Smooth muscle cell of the brain vasculature (primary cell): ENCODE measurements at places on chromosomes 5 and 9.

DNA sequence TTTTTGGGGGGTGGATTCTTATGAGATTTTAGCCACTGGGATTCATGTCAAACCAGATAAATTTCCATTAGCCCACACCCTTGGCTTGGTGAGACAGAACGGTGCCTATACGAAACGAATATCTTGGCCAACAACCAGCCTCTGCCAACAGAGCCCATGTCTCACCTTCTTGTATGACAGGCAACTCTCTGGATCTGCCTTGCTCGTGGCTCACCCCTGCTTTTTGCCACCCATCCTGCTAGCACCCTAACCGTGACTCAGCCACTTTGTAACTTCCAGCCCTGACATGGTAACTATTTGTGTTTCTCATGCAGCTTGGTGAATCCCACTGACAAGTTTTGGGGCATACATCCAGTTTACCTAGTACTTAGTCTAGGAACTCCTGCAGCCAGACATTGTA is 457.0 kb downstream of the SPATA31D1 start:
- DNase-seq: no peak

GRCh38 chr9:92097997-92098482 is 17.2 kb downstream of the SPTLC1 start:
- DNase-seq: no peak

DNA sequence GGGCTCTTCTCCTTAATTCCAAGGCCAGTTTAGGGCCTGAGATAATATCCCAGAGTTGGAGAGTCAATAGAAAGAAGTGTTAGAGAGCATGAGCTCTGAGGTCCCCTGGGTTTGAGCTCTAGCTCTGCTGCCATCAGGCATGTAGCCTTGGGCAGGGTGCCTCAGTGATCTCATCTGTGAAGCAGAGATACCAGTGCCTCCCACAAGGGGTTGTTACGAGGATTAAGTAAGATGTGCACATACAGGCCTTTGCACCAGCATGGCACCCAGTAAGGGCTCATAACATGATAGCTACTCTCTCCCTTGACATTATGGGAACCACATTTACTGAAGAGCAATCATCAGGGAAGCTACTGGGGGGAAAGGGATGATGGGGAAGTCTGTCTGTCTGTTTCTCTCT is 265.7 kb downstream of the HSPA4 start:
- no peak for DNase-seq

DNA sequence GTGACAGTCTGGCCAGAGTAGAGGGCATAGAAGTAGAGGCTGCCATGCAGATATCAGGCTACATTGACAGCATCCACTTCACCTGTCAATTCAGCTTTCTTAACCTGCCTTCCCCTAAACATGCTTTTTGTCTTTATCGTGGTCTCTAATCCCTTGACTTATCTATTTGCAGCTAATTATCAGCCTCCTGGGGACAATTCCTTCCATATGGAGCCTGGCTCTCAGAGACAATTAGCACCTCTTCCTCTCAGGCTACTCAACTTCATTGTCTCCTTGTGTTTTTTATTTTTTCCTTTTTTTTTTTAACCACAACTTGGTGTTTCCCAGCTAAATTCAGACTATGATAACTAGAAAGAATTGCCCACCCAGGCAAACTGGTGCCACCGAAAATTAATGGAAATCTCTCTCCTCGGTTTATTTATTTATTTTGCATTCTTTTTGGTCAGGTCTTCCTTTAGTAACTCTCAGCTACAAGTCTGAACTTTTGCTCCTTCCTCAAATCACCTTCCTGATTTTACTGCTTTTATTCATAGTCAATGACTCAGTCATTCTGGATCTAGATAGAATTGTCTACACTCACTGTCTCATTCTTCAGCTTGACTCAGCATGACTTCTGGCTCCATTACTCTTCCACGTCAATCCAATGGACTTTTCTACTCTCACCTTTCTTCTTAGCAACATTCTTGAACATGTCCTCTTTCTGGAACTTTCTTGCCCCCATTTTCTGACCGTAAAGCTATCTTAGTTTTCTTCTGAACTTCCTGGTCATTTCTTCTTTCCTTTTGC is 63.0 kb upstream of the BASP1 start:
- DNase-seq: no peak

GRCh38 chr5:91119217-91119616 is 263.9 kb downstream of the ARRDC3 start:
- no peak for DNase-seq

DNA sequence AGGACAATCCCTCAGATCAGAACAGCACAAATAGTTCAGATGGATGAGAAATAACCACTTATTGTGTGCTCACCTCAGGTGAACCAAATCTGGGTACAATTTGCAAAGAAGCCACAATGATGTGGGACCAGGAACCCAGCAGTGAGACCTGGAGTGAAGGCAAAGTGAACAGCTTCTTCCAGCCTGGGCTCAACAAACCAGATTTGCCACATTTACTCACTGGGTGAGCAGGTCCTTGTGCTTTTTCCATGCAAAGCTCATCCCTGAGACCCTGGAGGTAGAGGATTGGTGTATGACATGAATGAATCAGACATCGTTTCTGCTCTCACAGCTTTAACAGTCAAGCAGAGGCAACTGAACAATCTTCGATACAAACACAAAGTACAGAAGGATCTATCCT is 29.1 kb upstream of the GRIA1 start:
- no peak for DNase-seq

DNA sequence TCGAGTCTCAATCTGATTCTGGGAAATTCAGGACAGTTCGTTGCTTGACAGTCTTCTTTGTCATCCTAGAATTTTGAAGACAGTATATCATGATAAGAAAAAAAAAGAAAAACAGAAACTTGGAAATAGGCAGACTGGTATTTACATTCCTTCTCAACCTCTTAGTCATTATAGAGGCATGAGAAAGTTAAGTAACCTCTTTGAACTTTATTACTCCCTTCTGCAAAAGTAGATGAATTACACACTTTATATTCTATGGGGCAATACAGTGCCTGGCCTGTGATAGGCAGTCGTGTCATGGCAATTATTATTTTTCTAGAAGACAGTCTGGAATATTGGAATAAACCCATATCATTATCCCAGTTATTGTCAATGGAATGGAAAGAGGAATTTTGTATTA is 828.9 kb downstream of the TLR4 start:
- DNase-seq: no peak

DNA sequence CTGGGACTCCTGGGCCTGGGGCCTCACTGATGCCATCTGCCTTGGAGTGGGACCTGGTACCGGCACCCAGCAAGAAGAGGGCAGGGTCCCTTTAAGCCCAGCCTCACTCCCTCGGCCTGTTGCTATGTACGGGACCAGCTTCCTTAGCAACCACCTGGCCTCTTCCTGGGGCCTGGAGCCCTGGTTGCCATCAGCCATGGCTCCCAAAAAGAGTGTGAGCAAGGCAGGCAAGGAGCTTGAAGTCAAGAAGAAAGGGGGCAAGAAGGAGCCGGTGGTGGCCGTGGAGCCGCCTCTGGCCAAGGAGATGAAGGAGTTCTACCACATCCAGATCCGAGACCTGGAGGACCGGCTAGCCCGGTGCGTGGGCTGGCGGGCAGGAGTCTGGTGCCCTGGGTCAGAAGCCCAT is at the start of gene CFAP157:
Gene CFAP157 (plus strand): TSS at position 153 of the 406 bp plus-strand sequence. CDS start 44 bp downstream, at position 197.
- DNase-seq: no peak

- no peak for DNase-seq
Measured at GRCh38 chr5:141805874-141806595, 72.2 kb downstream of the PCDH1 start.

GRCh38 chr5:56410696-56411095 is 177.6 kb upstream of the ANKRD55 start:
- DNase-seq: no peak

DNA sequence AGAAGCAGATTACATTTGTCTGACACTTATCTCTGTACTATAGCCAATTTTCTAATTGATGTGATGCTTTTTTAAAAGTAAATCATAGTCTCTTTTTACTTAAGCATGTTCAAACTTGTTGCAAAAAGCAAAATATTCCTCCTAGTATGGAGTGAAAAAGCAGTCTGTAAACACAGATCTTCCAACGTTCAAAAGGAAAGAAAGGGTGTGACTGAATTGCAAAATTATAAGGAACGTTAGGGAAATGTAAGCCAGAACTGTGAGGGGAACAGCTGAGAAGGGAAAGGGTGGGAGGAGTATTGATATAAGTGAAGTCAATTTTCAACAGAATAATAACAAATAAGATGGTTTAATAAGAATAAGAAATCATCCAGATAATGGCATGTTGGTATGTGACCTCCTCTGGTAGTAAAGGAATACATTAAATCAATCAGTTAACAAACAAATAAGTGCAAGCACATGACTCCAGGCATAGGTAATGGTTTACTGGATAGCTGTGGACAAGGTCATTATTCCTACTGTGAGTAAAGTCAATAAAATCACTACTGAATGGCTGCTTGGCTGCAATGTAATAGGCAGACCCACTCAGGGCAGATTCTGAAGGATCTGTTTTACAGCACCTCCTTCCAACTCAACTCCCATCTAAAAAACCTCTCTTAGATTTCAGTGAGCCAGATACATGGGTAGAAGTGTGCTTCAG is 239.1 kb upstream of the NMUR2 start:
- DNase-seq: no peak

DNA sequence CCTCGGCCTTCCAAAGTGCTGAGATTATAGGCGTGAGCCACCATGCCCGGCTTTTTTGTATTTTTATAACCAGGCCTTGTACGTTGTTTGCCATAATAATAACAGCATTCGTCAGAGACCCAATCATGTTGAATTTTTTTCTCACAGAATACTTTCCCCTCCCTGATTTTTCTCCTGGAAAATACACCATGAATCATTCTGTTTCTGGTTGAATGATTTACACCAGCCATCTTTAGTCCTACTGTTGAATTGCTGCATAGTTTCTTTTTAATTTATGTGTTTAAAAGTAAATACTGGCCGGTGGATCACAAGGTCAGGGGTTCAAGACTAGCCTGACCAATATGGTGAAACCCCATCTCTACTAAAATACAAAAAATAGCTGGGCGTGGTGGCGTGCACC is 3.5 kb downstream of the CNOT8 start:
- no peak for DNase-seq

DNA sequence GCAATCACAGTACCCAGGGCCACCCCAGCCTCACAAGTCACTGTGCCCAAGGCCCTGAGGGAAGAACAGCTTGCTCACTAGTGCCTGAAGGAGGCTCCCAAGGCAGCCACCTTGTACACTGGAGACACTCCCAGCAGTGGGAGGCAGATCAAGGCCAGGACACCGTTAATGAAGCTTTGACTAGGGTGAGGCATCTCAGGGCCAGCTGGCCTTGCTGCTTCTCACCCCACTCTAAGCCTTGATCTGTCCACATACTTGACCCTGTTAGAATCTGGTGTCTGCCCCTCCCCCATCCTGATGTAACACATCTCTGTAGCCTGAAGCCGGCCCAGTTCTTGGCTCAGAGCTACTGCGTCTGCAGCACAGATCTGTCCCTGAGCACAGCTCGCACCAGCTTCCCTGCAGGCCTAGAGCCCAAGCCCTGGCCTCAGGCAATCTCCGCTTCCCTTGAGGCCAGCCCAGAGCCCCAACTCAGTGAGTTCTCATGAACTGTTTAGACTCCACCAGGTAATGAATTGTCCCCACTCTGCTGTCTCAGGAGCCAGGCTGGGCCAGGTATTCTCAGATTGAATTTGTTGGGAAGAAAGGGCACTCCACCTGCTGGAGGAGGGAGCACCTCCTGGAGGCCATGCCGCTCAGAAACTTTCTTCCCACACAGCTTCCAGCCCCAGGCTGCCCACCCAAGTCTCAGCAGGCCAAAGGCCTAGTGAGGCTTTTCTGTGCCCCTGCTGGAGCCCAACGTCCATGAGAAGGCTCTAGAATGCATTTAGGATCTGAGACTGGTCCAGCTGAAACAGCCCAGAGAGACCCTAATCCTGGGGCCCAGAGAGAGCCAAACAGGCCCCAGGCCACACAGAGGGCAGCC is 13.4 kb upstream of the JADE2 start:
- DNase-seq: no peak

DNA sequence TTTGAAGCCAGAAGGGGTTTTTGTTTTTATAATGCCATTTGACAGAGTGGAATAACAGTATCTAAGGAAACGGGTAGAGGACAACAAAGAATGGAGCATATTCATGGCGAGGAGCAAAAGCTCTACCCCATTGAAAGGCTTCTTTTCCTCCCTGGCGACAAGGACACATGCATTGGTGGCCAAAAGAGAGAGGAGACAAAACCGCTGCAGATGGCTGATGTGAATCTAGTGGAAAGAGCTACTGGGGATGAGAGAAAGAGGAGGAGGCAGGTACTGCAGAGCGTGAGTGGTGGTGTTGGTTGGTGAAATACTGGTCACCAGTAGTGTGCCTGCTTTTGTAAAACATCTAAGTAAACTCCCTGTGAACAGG is 491 bp downstream of the APC start:
- DNase-seq: no peak

DNA sequence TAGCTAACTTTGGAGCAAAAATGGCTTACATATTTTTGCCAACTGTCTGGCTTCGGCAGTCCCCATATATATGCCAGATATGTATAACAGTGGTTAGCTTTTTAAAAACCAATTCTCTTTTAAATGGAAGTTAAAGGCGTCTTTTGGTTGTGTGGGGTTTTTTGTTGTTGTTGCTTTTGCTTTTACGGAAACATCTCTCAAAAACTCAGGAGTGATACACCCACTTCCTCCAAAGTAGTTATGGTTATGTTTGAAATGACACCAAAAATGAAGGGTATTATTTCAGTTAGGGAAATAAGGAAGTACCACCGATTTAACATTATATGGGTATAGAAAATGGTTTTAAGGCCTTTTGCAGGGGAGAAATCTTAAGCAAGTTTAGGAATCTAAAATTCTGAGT is 2.3 kb downstream of the CNOT8 start:
- DNase-seq: no peak

GRCh38 chr5:191036-191948 is at the start of gene LRRC14B:
Gene LRRC14B, plus strand, starts transcription at chr5:191495. Its CDS starts 44 bp downstream, at chr5:191539.
- DNase-seq: no peak

DNA sequence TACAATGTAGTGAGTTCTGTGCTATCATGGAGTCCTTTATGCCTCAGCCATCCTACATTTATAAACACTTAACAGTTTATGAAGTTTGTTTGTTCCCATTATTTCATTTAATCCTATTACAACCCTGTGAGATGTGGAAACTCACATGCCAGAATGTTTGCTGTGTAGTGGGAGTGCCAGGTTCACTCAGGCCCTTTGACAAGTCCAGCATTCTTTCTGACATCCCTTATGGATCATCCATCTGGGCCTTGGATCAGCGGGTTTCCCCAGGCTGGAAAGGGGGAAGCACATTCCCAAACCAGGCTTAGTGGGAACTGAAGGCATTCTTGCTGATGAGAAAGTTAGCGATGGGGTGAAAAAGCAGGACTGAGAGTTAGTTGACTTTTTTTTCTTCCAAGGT is 128.1 kb upstream of the OTULINL start:
- no peak for DNase-seq

DNA sequence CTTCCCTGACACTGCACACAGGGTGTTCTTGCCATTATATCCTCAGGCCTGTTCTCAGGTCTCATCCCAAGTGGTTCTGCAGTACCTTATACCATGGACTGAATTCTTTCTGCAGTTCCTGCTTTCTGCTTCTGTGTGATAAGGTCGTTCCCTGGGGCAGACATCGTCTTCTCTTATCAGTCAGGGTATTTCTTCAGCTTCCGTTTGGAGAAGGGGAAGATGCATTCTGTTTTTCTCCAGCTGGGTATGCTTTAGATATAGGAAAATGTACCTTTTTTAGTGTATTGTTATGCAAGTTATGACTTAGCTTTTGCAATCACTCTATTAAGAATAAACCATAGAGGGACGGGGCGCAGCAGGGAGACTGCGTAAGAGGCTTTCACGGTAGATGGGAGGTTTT is 31.1 kb downstream of the RALGPS1 start:
- DNase-seq: no peak

GRCh38 chr5:133241179-133242092 is 189.6 kb downstream of the HSPA4 start:
- DNase-seq: no peak
